SHP77 (cell line): ENCODE measurements at places on chromosomes 1 and 21.
A peak's percentile ranks its signal among the peaks of the same experiment; 100 is the strongest.

GRCh38 chr1:201376107-201376463 is 1.4 kb downstream of the TNNT2 start:
- no peak for DNase-seq

DNA sequence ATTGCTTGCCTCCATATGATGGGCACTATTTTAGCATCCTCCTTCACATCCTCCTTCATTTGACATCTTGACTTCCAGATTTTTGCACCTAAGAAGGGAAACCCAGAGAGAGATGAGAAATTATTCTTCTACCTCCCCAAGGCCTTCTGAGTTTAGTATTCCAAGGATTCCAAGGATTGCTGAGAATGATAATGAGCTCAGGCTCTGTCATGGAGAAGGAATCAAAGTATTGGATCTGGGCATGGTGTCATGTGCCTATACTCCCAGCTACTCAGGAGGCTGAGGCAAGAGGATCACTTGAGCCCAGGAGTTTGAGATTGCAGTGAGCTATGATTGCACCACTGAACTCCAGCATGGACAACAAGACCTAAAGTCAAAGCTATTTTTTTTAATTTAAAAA is 26.6 kb upstream of the ZNF281 start:
- DNase-seq = no peak

- DNase-seq = no peak
Observed at GRCh38 chr1:183694066-183694465, 41.0 kb upstream of the APOBEC4 start.

DNA sequence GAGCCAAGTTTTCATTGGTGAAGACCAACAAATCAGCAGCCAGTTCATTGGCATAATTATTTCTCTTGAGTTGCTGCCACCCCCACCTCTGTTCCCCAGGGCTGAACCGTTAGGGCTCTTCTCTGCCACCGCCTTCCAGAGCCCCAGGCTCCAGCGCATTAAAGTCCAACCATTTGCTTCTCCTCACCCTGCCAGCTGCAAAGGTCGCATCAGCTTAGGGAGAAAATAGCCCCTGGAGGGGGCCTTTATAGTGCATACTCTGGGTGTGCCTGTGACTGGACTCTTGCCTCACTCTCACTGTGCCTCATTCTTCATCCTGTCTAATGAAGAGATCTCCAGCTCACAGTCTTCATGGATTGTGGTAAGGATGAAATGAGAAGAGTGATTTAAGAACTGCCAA is 50.4 kb downstream of the KDM1A start:
- no peak for DNase-seq

DNA sequence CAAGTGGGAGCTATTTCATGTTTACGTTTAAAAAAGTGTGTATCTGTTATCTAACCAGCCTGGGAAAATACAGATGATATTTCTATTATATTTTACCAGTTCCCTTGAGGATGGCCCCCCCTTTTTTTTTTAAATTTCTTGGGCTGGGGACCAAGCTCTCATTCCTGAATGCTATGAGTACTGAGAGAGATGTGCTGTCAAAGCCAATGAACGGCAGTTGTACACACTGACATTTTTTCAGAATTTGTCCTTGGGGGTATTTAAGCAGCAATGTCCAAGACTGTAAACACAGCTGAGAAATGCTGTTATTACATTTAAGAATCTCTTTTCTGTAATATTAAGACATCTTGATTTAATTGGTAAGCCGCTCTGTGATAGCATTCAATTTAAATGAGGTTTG is 177.9 kb downstream of the ST6GALNAC3 start:
- DNase-seq = no peak

DNA sequence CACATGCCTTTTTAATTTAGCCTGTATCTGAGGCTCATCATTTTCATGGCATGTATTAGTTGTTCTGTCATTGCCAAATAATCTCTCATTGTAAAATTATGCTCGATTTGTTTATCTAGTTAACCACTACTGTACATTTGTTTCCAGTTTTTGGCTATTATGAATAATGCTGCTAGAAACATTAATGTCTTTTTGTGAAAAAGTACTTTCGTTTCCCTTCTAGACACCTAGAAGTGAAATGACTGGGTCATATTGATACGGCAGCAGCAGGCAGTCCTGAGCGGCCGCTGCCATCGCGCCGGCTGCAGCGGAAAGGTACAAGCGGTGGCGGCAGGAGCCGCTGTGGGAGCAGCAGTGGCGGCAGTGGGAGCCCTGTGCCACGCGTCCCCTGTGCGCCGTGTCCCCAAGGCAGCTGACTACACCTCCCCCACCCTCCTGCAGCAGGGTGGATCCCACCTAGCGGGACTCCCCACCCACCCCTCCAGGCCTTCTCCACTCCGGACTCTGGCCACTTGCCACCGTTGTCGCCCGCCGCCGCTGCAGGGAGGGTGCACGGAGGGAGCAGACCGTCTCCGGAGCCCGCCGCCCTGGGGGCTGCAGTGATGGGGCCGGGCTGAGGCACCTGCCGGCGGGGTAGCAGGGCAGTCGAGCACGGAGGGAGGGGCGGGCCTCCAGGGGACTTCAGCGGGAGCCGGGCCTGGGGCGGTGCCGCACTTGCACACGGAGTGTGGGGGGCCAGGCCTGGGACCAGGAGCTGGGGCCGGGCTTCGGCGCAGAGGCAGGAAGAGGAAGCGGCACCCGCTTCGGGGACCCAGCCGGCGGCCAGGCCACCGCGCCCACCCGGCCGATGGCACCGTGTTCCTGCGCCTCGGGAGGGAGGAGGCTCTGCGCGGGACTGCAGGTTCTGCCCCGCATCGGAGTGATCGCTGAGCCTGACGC is 66.8 kb upstream of the RGS7 start:
- peak; percentile 67 for DNase-seq
